B cell (primary cell): ENCODE measurements at places on chromosomes 5 and 9.

- no peak for DNase-seq
Observed at GRCh38 chr5:155049569-155050383, 36.2 kb downstream of the KIF4B start.

DNA sequence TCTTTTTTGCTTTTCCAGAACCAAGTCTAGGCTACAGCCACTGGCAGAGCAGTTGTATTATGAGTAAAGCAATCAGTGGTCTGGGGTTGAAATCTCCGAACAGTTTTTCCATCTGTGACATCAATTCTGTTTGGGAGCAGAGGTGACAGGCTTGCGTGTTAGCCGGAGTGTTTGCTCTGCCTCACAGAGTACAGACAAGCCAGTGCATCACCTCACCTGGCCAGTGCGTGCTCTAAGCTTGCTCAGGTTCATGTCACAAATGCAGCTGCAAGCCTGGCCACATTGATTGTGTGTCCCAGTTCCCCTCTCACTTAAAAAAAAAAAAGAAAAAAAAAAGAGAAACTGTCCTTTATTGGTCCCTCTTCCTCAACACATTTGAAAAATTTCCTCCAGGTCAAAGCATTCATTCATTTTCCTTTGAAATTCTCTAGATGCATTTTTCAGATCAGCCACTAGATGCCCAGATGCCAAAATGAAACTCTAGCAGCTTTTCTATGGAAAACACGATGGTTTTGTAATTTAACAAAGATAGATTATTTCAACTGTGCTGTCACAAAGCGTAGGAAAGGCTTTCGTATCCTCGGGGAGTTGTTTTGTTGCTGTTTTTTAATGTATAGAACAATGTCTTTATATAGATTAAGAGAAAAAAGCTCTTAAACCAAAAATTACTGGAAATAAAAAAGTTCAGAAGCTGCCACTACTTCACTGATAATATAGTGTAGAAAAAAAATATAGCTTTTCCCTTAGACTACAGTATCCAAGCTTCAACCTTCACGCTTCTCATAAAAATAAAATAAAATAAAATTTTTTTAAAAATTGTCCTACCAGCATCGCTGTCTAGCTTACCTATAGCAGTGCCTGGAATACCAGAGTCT is 585.5 kb downstream of the TLE1 start:
- DNase-seq: no peak

DNA sequence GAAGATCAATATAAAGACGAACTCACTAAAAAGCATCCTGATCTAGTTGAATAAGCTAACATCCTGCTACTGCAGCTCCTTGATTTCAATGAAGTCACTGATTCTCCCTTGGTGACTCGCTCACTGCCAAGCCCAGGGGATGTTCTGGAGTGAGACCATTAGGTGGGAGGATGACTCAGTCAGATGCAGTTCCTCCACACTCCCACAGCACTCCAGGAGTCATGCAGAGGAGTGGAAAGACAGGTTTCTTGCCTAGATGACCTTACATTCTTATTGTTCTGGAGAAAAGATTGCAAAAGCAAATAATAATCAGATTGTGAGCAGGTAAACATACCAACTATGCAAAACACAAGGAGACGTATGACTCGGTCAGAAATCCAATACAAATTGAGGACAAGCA is 15.3 kb downstream of the GCNT4 start:
- DNase-seq: no peak

DNA sequence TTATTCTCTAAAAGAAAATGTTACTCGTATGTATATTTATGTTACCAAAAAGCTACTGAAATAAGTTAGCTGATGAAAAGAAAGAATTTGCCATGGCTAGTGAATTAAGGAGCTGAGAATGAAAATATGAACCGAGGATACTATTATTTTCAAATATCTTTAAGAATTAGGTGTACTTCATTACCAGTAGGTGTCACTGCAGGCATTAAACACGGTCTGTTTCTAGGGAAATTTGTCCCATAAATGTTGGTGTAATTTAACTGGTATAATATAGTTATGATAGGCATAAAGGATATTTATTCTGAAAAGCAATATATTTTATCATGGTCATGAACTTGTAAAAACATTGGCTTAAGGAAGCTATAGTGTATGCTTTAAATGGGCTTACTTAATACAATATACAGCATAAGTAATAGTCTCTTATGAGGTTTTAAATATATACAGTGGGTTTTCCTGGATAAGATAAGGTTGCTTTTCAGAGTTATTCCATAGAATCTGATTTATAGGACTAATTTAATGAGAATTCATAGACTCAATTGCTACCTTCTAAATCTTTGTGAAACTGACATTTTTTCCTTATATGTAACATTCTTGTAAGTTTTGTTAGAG is 72.4 kb upstream of the MPDZ start:
- peak; percentile 3 for DNase-seq

DNA sequence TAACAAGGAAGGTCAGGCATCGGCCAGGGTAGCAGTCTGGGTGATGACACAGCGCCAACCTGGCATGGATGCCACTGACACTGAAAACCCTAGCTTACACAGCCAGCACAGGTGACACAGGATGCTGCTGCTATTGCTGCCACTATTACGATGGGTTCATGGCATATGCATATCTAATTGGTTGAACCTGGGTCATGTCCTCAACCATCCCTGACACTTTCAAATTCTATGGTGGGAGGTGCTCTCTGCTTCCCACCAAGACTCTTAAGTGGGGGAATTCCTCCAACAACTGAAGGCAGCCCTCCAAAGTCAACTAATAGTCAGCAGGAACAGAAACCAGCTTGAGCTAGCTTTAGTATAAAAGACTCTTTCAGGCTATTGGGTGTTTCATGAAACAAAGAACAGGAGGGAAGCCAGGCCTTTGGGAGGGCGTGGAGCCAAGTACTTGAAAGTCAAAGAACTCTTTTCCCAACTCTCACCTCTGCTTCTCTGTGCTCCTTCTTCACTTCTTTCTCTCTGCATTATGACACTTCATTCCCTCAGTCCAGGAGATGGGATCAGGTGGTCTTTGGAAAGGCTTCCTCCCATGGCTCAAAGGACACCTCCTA is 21.3 kb downstream of the PTTG1 start:
- DNase-seq: no peak

DNA sequence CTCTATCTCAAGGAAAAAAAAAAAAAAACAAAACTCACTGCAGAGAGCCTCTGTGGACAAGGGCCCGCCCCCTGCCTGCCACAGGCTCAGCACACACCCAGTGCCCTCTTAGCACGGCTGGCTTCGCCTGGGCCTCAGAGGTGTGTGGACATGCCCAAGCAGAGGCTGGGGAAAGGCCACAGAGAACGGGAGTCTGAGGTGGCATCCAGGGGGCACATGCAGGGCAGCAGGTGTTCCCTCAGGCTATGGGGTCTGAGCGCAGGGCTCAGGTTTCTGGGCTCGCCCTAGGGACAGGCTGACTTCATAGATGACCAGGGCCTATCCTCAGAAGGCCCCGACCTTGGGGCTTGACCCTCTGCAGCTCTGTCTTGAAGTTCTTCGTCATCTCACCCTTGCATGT is 138.7 kb downstream of the ZNF354C start:
- DNase-seq: no peak

DNA sequence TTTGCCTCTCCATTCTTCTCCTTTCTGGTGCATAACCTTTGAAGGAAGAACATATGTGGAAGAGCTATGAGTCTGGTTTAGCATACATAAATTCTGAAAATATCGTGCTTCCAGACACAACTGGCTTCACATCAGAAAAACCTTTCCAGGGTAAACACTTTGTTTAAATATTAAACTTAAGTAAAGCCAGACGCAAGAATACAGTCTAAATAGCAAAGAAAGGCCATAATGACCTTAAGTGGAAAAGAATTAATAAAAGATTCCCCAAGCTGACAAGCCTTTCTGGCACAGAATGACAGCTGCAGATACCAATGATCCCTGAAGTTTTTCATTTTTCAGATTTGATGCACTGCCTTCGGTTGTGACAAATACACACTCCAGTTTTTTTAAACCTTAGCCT is 13.5 kb upstream of the TSSK1B start:
- DNase-seq: no peak

- no peak for DNase-seq
Observed at GRCh38 chr5:168707716-168708695, 128.8 kb upstream of the PANK3 start.

DNA sequence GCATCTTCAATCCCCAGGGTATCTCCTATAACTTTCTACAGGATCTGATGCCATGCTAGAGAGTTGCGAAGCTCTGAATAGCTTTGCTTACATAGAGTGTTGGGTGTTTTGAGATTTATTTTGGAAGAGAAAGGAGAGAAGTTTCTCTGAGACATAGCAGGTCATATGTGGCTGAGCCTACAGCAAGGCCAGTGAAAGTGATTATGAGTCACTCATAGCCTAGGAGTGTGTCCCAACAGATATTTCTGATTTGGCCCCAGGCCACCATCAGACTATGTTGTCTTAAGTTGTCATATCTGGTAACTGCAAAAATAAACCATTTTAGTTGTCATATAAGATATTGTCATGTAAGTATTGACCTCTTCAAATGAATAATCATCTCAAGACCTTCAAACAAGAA is 132.0 kb upstream of the RAI14 start:
- no peak for DNase-seq

DNA sequence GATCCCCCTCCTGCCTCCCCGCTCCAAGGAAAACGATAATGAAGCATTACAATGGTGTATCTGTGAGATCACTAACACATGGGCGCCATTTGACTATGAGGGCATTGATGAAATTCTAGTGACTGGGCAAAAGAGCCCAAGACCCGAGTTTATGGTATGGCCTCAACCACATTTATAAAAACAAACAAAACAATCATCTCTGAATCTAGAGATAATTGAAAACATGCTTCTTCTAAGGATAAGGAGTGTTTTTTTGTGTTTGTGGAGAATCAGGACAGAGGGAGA is 100.9 kb upstream of the SEMA6A start:
- DNase-seq: no peak

GRCh38 chr9:133758228-133758627 is 20.1 kb upstream of the SARDH start:
- DNase-seq: no peak

DNA sequence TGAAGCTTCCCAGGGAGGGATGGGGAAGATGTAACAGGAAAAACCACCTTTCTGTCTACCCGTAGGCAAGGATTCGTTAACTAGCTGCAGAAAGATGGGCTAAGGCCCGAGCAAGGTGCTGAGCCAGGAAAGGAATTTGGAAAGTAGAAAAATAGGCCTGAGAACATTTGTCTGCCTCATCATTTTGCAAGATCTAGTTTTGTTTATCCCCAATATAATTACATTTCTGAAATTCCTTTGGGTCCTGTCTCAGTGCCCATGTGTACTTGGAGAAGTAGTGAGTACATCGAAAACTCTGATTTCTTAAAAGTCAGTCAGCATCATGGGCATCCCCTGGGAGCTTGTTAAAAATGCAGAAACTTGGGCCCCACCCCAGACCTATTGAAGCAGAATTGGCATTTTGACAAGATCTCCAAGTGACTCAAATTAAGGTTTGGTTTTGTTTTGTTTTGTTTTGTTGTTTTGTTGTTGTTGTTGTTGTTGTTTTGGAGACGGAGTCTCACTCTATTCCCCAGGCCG is 52.1 kb upstream of the CEMIP2 start:
- no peak for DNase-seq

DNA sequence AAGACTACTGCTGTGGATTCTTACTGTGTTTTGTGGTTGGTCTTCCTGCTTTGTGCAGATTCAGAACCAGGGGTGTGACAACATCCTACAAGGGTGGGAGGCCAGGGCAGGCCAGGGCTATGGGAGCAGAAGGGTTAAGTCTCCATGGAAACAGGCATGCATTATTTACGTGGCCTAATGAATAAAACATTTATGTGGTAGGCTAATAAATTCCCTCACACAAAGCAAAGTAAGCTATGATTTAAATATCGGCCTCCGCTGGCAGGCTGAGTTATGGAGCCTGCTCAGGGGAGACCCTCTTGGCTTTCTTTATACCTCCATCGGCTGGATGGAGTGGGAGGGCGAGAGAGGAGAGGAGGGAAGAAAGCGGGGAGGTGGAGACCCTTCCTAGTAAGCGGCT is 230.3 kb upstream of the MVB12B start:
- no peak for DNase-seq

GRCh38 chr5:77960863-77961396 is 184.8 kb upstream of the TBCA start:
- no peak for DNase-seq

DNA sequence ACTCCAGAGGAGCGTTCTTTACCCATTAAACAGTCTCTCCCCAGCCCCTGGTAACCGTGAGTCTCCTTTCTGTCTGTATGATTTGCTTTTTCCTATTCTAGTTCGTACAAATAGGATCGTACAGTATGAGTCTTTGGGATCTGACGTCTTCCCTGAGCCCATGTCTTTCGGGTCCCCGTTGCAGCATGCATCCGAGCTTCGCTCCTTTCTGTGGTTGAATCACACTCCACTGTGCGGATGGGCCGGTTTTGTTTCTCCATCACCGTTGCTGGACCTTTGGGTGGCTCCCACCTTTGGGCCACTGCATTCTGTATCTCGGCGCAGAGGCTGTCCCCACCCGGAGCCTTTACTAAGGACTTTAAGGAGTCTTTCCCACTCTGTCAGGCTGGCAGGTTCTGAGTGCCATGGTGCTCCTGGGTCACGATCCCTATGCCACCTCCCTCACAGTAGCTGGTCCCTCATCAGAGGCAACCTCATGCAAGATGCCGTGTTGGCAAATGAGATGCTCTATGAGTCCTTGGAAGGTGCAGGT is 145.7 kb upstream of the COL5A1 start:
- no peak for DNase-seq

GRCh38 chr5:106417163-106417562 is 1253.6 kb downstream of the EFNA5 start:
- DNase-seq: no peak

- no peak for DNase-seq
Observed at GRCh38 chr5:93582167-93582462, 907 bp upstream of the NR2F1 start.

- DNase-seq: no peak
Observed at GRCh38 chr9:108180541-108180940, 675.2 kb downstream of the ACTL7B start.

DNA sequence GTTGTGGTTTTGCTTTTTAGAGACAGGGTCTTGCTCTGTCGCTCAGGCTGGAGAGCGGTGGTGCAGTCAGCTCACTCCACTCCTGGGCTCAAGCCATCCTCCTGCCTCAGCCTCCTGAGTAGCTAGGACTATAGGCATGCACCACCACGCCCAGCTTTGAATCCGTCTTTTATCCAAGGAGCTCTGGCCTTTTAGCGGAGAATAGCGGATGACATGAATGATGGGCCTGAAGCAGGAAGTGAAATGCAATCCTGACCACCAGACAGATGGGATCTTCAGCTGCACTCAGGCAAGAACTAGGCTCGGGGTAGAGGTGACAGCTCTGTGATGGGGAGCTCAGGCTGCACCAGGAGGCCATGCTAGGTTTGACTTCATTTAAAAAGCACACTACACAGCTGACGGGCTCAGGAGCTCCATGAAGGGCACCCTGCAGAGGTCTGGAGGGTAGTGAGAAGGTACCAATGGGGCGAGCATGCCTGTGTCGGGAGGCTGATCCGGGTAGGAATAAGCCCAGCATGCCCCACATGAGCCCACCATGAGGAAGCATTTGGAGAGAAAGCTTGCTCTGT is 21.9 kb downstream of the POLR1E start:
- no peak for DNase-seq

DNA sequence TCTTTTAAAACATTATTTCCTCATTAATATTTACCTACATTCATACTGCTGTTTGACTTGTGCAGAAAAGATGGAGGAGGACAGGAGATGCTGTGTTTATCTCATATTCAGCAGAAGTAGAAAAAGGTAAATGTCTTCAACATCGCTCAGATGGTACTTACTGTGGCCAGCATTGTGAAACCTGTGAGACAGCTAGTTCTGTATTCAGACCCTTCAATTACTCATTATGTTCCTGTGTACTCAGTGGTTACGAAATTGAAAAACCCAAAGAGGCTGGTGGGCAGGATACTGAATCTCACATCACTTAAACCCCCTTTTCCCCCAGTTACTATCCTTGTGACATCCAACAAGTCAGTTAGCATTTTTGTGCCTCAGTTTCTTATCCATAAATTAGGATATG is 216.0 kb downstream of the KDM4C start:
- DNase-seq: no peak
